ENCODE measurements at places on chromosomes 7 and 10.

DNA sequence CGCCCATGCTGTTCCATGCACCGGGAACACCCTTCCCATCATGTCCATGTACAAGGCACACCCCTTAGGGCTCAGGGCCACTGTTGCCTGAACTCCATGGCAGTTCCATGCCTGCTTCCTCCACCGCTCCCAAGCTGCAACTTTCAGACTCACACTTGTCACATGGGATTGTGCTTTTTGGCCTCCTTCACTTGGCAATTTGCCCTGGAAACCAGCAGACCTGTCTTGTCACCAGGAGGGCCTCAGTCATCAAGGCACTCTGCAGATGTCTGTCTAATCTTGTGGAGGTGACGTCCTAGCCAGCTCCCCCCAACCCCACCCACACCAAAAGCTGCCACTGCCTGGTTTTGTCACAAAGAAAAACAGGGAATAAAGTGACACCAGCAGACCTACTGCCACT is 47.5 kb downstream of the CARD11 start:
- no peak for DNase-seq

DNA sequence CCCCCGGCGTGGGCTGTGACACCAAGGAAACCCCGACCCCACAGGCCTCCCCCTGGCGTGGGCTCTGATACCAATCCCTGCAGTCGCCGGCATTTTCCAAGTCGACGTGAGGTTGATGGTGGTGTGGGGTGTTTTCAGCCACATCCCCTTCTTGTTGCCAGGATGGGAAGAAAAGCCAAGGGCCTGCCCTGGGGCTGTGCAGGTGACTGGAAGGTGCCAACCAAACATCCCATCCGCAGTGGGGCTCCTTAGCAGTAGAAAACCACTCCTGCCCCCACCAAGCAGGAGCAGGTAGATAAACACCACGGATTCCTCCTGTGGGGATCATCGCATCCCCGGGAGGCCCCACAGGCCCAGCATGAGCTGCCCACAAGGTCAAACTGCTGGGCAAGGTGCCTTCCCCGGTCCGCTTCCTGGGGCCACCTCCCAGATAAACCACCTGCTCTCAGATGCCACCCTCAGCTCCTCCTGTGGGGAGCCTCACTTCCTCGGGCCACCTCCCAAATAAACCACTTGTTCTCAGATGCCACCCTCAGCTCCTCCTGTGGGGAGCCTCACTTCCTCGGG is 88.5 kb upstream of the DIP2C start:
- DNase-seq = no peak

DNA sequence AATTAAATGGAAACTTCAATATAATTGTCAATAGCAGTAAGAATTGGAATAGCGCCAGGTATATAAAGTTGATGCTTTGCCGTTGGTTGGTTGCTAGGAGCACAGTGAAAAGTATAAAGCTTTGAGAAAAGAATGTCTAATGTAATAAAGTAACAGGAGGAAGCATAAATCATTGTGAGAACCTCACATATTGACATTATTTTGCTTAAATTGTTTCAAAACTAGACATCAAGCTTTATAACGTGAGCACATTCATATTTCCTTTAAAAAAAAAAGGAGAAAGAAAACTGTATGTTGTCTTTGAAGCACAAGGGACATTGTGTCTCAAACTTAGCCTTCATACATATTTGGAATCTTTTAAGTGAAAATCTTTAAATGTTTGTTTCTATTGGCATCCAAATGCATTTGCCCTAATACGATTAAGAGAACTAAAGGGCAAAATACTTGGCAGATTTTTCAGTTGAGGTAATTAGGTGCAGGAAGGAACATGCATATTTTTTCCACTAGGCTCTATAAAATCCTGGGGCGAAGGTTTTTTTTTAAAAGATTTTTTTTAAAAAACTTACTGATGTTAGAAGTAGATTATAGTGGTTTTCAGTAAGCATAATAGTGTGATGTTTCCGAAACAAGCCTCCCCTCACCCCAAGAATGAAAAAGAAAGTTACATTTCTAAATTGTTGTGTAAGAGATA is 92.4 kb downstream of the ARID5B start:
- no peak for DNase-seq

DNA sequence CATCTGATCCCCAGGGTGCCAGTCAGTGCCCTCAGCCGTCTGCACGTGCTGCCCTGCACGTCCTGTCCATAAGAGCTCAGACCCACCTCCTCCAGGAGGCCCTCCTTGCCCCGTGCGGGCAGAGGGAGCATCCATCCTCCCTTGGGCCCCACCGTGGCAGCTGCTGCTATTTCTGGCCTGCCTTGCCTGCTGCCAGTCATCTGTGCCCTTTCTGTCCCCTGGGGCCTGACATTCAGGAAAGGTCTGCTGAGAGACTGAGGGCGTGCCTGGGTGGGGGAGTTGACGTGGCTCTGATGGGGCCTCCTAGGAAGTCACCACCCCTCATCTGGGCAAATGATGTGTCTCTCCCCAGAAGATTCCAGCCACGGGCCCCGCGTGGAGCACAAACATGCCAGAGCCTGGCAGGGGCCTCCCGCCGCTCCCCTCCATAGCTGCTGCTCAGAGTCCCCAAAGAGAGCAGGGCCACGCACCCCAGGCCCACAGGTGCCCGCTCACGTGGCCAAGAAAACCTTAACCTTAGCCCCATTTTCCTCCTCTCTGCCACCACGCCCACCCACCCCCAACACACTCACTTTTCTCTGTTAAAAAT is 21.8 kb downstream of the DPYSL4 start:
- DNase-seq = no peak

- no peak for DNase-seq
Observed at GRCh38 chr10:44325157-44325556, 59.7 kb downstream of the CXCL12 start.

GRCh38 chr10:59524348-59524747 is 162.0 kb upstream of the FAM13C start:
- DNase-seq = no peak
